ENCODE measurements at places on chromosomes 3 and 15.

DNA sequence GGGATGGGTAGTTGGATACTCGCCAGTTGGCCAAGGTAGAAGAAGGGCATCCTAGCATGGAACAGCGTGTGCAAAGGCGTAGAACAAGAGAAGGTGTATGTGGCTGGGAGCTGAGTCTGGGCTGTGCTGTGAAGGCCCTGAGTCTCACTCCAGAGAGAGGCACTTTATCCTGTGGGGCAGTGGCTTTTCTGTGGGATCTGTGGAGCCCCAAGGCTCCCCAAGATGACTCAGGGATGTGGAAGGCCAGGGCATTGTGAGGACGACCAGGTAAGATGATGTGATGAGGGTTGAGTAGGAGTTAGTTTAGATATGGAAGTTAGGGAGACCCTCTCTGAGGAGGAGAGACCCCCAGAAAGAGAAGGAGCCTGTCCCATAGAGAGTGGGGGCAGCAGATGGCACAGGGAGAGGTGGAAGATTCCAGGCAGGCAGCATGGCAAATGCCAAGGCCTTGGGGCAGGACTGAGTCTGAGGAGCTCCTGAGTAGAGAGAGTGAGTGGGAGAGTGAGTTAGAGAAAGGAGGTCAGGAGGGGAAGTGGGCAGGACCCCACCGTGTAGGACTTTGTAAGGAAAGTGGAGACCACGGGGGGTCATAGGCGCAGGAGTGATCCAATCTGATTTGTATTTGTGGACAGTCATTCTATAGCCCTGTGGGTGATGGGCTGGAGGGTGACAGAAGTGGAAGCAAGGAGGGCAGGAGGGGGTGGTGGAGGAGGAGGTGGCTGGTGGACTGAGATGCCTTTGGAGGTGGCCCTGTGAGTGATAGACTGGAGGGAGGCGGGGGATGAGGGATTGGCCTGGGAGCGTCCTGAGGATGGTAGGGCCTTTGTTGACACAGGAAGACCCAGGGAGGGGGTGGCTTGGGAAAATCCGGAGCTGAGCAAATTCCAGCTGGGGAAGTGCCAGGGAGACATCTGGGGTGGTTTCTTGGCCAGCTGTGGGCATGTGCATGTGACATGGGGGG, 50.3 kb downstream of the FBLN2 start:
- DNase-seq = peak; percentile 9

DNA sequence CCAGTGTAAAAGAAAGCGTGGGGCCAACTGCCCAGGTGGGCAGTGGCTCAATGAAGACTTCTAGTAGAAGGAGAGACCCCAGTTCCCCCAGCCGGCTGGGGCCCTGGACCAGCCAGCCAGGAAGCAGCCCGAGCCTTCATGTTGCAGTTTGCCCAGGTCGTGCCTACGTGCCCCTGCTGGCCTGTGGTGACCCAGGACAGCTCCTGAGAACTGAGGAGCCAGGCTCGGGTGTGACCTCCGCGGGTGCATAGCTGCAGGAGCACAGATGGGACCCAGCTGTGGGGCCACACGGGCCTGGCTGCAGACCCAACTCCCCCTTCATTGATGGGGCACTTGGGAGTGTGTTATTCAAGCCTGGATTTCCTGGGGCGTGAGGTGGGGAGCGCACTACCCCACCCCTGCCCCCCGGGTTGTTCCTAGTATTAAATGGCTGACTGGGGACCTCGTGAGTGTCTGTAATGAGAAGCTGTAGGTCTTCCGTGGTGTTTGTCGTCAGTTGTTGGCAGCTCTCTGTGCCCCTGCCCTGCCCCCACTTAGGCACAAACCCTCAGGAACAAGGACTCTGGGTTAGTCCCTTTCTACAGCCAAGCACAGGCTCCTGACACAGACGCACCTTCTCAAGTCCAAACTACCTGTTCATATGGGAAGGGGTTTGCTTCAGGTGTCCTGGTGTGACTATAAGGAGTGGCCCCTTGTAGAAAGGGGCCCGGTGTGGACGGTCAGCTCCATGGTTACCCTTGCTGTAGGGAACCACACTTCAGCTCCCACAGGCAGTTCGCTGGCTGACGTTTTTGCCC, 39.1 kb downstream of the IDH2 start:
- no peak for DNase-seq

DNA sequence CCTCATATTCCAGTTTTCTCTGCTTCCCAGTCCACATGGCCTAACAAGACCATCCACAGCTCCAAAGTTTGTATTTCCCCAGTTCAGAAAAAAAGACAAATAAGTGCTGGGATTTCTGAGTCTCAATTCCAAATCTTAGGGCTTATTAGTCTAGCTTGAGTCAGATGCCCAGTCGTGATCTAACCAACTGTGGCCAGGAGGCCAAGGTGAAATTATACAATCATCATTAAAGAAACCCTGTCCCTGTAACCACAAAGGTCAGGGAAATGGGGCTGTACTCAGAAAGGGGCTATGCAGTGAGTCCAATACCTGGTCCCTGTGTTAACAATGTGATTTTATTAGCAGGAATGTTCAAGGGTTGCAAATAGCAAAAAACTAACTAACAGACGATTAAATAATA, 40.5 kb upstream of the MITF start:
- DNase-seq = no peak

- peak; percentile 66 for DNase-seq
These were observed 152.7 kb downstream of the CD47 start for GRCh38 chr3:107938143-107938542.

GRCh38 chr15:28122038-28122949, 23.2 kb upstream of the OCA2 start:
- no peak for DNase-seq

GRCh38 chr15:58274885-58275284, 136.7 kb downstream of the AQP9 start:
- DNase-seq = no peak

GRCh38 chr3:31312400-31312799, 220.3 kb upstream of the STT3B start:
- DNase-seq = no peak

DNA sequence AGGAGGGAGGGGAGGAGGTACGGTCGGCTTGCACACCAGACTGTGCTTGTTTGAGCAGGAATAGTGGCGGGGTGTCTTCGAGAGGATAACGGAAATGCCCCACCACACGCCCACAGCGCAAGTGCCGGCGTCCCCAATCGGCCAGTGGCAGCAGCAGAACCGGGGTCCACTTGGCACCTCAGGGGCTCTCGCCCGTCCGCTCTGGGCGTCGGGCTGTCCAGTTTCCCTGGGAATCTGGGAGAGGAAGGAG, 53.7 kb downstream of the CCDC54 start:
- peak; percentile 38 for DNase-seq

DNA sequence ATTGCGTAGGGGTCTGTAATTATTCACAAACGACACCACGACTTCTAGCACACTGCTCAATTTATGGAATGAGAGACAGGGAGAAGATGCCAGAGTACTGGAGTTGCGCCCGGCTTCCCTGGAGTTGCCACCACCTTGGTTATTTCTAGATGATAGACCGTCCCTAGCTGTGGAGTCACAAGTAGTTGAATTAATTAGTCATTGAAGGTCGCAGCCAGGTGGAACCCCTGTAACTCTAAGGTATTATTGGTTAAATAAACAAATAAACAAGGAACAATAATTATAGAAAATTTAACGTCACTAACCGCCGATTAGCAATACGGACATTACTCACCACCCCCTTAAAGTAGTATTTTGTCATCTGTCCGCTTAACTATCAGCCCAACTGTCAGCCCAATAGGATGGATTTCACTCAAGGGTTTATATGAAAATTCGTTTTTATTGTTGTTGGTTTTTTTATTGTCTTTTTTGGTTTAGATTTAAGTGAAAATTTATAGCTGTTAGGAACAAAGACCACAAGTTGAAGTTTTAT, 911 bp upstream of the AZI2 start:
- DNase-seq = no peak
